ENCODE measurements at places on chromosomes 6 and 20.

GRCh38 chr6:72525821-72526510 is 95.9 kb upstream of the KCNQ5 start:
- no peak for DNase-seq

GRCh38 chr6:90701146-90701781 is 114.4 kb upstream of the MAP3K7 start:
- DNase-seq: no peak

- no peak for DNase-seq
Observed at GRCh38 chr20:48040491-48040890, 255.2 kb upstream of the SULF2 start.

DNA sequence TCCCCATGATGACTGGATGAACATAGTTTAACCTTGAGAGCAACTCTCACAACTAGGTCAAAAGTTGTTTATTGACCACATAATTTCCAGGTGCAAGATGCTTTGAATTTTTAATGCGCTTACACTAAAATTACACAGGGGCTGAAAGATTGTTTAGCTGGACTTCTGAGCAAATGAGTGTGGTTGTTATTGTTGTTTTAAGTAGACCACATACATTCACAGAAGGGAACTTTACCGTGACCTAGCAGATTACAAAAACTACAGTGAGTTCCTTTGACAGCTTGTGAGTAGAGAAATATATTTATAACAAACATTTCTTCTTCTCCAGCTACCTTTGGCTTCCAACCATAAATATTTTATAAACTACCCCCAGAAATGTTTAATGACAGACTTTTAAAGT is 178.9 kb downstream of the UST start:
- DNase-seq: no peak

DNA sequence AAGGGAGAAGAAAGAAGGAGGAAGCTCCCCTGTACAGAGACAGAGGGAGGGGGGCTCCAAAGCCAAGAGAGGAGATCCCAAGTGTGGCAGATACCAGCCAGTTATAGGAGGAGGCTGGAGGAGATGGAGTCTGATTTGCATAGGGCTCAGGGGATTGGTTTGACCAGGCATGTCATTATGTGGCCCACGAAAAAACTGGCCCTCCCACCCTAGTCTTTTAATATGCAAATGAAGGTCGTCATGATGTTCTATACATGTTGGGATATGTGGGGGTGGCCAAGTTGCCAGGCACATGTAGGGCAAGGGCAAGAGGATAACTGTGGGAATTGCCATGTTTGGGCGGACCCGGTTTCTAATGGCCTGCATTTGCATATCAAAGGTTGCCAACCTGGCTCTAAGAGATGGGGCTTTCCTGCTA is 17.6 kb upstream of the ZFP64 start:
- DNase-seq: no peak
